Activated CD4-positive, alpha-beta T cell treated with anti-CD3 and anti-CD28 coated beads, Interleukin-2, amount 50 U/mL, for 4 hours (primary cell): ENCODE measurements at places on chromosomes 13 and 19.

DNA sequence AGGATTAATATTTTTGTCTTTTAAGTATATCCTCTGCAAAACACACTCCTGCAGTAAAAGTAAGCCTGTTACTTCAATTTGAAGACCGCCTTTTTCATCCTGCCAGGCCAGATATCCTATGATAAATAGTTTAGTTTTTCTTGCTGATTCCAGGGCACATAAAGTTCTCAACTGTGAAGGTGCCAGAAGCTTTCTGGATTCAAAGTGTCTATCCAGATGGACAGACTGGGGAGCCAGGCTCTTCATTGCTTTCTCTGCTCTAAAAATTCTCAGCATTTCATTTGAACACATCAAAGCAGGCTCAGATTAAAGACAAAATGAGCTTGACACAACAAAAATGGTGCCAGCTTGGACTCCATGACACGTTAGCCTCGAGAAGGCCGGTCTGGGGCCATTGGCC lies 53.6 kb upstream of the UBL3 start:
- DNase-seq, result no peak

GRCh38 chr13:77853703-77854102 lies 64.9 kb downstream of the EDNRB start:
- no peak for DNase-seq

DNA sequence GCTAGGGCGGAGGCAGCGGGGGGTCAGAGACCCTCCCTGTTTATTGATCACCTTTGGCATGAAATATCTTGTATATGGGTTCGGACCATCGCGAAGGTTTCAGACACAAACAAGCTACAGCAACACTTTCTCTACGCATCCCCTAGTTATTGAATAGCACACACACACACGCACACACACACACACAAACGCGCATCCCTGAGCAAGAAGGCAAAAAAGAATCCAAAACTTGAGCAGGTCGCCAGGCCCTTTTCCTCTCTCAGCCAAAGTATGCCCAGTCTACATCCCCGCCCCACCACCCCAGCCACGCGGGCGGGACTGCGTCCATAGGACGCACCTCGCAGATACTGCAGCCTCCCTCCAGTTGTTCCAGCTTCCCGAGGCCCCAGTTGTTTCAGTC lies 16.0 kb downstream of the POU4F1 start:
- DNase-seq, result no peak

DNA sequence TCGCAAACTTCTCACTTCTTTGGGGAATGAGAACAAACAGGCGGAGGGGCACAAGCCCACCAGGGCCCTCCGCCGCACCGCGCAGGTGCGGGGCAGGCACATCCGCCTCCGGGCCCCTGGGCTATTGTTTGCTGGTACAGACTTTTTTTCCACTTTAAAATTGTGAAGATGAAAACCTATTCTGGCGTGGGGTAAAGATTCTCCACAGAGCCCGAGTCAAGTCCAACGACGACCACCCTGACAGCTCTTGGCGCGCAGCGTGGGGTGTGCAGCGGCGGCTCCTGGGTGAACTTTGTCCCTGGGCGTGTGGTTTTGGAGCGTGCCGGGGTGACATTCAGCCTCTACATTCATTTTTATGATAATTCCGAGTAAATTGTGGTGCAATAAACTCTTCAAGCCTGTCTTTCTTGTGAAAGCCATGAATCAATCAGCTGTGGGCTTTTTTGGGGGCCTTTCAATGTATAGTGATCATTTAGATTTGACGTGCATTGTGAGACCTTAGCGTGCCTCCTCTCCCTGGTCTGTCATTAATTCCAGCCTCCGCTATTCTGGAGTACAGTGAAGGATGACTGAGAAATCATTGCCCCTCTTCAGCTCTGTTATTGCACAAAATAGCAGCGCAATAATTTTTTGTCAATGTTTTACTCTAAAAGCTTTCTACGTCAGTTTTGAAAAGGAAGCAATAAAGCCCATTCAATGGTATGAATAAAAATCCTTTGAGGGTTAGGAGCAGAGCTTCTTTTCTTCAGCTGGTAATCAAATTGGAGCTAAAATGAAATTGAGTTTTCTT lies 90.0 kb downstream of the TEX29 start:
- DNase-seq, result no peak

DNA sequence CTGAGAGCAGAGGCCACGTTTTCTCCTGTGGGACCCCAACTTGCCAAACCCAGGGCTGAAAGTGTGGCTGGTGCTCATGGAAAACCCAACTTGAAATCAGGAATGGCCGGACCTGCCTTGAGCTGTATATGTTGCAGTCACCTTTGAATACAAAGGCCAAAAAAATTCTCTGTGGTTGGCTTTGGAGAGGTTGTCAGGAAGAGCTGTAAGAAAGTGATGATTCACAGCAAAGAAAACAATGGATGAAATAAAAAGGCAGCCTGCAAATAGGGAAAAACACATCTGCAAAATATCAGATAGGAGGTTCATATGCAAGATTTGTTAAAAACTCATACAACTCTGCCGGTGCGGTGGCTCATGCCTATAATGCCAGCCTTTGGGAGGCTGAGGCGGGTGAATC lies 715.8 kb downstream of the UQCRFS1 start:
- DNase-seq, result no peak

DNA sequence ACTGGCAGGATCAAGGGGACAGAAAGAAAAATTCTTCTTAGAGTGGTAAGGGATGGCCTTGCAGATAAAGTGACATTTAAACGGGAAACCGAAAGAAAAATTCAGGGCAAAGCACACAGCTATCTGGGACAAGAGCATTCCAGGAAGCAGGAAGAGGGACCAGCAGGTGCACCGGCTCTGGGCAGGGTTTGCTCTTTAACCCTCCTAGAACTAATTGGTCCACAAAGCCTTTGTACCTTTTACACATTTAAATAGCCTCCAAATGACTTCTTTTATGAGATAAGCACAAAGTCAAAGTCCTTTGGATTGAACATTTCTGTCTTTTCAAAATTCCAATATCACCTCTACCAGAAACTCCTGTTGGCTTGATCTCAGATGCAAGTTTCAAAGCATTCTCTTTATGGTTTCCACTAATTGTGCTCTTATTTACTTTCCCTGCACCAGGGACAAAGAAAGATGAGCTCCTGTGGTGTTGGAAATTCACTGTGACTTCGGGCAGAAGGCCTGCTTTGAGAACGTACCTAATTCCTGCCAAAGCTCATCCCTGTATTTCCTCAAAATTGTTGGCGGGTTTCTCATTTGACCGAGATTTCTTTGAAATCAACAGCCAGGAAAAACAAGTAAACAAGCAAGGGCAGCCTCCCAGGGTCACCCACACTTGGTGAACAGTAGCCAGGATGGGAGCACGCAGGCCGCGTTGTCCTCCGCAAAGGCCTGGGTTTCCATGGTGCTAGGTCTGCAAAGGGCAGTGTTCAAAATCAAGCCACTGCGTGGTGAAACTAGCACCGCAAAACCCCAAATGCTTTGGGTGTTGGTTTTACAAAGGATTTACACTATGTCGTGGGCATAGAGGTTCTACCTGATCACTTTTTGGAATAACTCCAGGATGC lies 98.6 kb downstream of the IRS2 start:
- no peak for DNase-seq

- DNase-seq, result no peak
These were observed 15.1 kb downstream of the CUL4A start for GRCh38 chr13:113224486-113224885.

GRCh38 chr13:108439556-108439955 lies 170.0 kb downstream of the TNFSF13B start:
- no peak for DNase-seq

DNA sequence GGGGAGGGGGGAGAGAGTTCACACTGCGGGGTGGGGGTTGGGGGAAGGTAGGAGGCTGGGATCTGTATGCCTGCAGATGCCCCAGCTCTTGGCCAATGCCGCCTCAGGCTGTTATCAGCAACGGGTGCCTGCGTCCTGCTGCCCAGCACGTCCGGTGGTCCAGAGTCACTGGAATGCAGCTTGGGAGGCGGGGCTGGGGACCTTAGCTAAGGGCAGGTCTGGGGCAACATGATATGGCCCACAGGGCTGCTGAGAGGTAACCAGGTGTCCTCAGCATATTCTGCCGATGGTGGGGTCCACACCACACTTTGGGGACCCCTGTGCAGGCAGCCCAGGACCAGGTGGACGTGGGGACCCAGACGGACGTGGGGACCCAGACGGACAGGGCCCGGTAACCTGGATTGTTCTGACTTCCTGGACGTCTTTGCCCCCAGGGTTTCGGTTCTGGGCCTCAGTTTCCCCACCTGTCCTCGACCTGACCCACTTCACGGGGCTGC lies 668 bp upstream of the ARHGAP45 start:
- no peak for DNase-seq

GRCh38 chr13:114264886-114265611 lies 16.4 kb upstream of the UPF3A start:
- no peak for DNase-seq

- DNase-seq, result no peak
These were observed 3.9 kb downstream of the MIDN start for GRCh38 chr19:1252221-1252820.

DNA sequence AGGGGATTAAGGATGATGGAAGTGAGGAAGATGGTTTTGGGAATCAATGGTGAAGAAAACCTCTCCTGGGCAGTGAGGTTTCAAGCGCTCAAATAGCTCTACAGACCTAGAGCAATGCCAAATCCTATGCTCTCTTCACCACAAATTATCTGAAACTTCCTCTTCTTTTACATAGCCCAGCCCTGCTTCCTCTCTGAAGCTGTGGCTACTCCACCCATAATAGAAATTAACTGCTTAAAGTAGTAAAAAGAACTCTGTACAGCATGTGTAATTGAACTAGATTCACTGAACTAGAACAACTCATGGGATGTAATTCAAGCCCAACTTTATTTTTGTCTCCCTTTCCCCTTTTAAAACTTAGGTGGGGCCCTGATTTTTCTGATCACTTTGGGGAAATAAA lies 20.4 kb upstream of the IFT88 start:
- DNase-seq, result no peak

DNA sequence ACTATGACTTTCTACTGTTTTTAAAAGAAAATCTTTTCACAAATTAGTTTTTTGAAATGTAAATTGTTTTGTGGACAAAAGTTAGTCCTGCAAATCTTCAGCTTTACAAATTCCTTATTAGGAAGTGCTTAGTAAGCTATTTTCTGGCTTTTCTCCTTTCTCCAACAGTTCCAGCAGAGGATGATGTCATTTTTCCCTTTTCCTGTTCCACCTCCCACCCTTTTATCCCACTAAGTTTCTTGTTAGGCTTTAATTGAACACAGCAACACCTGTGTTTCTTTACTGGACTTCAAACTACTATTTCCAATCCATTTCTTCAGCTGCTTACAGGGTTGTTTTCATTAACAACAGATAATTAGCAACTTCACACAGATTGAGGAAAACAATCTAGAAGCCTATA lies 389.2 kb downstream of the NDFIP2 start:
- DNase-seq, result no peak

GRCh38 chr13:103288114-103288513 lies 221.9 kb upstream of the SLC10A2 start:
- DNase-seq, result no peak

DNA sequence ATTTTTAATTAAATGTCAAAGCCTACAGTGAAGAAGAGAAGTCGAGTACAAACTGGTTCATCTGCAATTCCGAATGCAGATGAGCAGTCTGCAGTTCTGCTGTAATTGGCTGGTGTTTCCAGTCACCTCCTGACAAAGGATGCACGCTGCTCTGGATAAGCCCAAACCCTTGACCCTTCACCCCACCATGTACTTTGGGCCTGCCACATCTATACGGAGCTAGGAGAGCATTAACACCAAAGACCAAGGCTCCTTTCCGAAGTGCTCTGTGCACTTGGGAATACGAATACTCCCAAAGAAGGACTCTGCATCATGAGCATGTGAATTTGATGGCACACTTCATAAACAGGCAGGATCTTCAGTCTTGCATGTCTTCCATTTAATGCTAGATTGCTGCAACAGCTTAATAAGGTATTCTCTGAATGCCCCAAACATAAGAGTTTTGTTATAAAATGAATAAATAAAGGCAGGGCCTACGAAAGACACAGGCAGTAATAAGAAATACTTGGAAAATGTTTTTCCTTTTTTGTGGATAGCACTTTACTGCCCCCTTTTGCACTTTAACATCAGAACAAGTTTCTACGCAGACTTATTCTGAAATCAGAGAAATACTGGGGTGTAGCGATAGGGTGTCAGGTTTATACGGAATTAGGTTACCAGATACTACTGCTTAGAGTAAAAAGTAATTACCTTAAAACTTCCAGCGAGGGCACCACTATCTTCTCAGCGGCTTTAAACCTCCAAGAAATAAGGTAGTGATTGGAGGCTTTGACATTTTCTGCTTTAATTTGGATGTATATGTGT lies 15.0 kb downstream of the EFNB2 start:
- no peak for DNase-seq

- no peak for DNase-seq
These were observed 5.3 kb upstream of the TLE5 start for GRCh38 chr19:3067563-3067962.

DNA sequence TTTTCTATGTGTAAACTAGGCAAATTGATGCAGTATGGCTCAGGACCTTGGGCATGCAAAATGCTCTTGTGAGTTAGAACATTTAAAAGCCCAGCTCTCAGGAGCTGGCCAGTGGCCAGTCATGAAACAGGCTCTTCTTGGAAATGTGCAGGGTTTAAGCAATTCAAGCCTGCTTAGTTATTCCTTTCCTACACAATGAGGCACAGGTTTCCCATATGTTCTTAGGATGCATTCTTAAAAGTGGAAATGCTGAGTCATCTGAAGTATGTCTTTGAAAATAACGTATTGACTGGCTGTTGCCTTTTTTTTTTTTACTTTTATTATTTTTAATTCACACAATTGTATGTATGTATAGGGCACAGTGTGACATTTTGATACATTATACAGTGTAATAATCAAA lies 300.7 kb downstream of the SLC7A1 start:
- DNase-seq, result no peak

GRCh38 chr13:36369268-36370107 lies 23.3 kb upstream of the SPART start:
- DNase-seq, result no peak

DNA sequence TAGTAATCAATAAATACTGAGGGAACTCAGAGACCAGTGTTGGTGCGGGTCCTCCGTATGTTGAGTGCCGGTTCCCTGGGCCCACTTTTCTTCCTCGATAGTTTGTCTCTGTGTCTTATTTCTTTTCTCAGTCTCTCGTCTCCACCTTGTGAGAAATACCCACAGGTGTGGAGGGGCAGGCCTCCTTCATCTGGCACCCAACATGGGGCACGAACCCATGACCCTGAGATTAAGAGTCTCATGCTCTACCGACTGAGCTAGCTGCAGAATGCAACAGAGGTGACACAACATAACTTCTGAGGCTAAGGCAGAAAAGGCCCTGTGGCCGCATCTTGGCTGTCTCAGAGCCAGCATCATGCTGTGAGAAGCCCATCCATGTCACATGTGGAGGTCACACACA lies 5.3 kb upstream of the ZNF613 start:
- DNase-seq, result no peak

DNA sequence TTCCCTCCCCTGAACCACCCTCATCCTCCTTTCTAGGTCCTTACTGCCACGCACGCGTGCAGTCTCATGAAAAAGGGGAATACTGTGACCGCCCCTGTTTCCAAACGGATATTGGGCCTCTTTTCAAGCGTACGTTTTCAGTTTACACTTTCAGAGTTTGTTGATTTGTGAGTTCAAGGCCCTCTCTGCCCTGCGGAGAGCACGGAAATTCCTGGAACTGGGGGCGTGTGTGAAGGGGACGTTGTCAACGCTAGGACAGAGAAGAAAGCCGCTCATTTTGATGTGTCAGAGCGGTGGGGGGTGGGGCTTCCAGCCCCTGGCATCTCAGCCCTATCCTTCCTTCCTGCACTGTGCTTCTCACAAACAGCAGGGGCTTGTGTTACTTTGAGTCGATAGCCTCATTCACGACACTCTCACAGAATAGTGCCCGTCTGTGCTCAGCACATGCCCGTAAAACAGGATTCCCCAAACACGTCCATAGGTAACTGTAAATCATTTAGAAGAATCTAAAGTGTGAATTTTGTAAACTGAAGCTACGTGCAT lies 137.6 kb upstream of the PEG3 start:
- no peak for DNase-seq
